ENCODE measurements at places on chromosomes 7 and 10.

GRCh38 chr7:144519925-144520324 lies 116.4 kb upstream of the NOBOX start:
- no peak for DNase-seq

DNA sequence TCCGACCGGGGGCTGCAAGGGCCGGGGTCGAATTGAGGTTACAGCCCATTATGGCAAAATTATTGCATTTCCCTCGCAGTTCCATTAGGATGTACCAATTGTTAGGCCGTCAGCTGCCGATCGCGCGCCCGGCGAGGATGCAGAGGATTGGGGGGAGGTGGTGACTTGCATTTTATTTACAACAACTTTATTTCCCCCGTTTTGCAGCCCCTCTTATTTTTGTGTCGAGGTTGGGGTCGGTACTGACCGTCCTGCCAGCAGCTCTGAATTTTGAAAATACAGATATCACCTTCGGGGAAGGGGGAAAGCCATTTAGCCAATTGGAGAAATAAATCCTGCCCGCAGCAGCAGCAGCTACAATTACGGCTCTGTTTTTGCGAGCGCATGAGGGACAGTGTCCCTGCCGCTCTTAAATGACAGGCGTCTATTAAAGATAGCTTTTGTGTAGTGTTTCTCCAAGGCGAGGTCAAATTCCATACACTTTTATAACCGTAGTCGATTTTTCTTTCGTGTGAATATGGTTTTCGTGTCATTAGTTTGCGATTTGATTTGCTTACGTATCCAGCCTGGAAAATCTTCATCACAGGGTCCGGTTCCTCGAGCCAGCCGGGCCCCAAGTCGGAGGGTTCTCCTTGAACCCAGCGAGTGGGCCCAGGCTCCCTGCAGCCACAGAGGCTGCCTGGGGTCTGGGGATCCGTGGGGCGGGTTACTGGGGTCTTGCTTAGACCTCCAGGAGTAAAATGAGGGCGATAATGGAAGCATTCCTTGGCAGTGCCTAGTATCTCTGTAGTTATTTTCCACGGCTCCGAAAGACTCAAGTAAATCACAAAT lies 684 bp upstream of the HOXA5 start:
- DNase-seq: no peak

GRCh38 chr10:73906524-73907447 lies 4.1 kb upstream of the PLAU start:
- peak; percentile 83 for DNase-seq

GRCh38 chr7:82441669-82442478 lies 1.7 kb downstream of the CACNA2D1 start:
- DNase-seq: no peak

DNA sequence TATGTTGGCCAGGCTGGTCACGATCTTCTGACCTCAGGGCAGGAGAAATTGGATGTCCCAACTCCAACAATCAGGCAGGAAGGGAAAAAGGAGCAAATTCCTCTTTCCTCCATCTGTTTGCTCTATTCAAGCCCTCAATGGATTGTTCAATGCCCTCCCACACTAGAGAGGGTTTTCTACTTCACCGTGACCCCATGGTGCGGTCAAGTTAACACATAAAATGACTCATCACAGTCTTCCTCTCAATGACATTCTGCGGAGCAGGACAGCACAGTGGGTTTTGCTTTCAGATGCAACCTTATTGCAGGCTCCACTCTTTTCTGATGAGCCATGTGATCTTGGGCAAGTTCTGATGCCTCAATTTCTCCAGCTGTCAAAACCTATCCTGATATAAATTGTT lies 364.9 kb downstream of the ANKRD30A start:
- no peak for DNase-seq

DNA sequence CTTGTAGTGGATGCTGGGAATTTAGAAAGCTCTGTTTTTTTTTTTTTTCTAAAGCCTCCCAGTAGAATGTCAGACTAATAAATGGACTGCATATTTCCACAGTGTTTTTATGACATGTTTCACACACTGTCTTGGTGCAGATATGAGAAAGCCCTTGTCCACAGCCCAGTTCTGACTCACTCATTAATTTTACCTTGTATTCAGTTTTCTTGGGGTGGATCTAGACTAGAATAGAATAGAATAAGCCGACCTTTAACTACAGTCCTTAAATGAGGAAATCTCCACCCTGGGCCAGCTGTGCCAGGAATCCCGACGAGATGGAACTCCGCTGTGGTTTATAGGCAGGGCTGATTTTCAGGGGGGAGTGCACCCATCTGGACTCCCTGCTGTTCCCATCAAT lies 274.7 kb downstream of the NRG3 start:
- no peak for DNase-seq

GRCh38 chr10:127034790-127035189 lies 129.6 kb downstream of the DOCK1 start:
- no peak for DNase-seq

GRCh38 chr7:14228341-14228740 lies 238.9 kb upstream of the ETV1 start:
- DNase-seq: no peak

DNA sequence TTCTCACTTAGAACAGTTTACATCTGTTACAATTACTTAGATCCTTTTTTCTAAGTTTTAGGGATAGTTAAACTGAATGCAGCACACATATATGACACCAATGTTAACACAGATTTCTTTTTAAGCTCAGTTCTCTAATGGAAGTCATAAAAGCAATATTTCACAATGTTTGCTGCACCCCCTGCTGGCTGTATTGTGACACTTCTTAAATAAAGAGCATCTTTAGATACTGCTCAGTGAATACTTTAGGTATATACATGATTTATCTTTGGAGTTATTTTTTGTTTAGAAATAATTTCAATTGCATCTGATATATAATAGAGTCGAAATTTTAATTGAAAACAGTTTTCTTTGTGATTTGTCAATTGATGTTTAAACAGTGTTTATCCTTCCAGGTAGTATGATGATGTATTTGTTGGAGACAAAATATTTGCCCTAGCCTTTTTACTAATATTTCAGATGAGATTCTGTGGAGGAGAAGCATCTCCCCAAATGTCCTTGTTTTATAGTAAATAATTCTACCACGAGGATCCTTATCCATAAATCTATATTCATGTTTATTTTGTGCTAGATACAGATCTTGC lies 174.4 kb downstream of the ST7 start:
- no peak for DNase-seq

GRCh38 chr7:109020251-109020650 lies 450.6 kb downstream of the DNAJB9 start:
- DNase-seq: no peak

- no peak for DNase-seq
Measured at GRCh38 chr7:143992670-143993069, 7.5 kb upstream of the OR6B1 start.

DNA sequence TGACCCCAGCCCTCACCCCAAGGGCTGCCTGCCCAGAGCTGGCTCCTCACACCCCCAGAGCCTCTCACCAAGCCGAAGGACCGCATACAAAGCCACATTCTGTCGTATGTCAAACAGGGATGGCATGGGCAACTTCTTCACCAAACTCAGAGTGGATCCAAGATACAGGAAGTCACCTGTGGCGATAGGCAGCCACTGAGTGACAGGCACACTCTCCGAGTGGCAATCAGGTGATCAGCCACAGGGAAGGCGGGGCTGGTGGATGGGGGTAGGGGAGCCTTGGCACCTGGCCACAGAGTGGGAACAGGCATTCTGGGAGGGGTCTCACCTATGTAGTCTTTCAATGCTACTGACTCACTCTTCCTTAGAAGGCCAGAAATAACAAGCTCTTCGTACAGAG lies 7.1 kb upstream of the ASB10 start:
- DNase-seq: no peak

- no peak for DNase-seq
Measured at GRCh38 chr10:123069246-123069986, 60.6 kb downstream of the ACADSB start.

DNA sequence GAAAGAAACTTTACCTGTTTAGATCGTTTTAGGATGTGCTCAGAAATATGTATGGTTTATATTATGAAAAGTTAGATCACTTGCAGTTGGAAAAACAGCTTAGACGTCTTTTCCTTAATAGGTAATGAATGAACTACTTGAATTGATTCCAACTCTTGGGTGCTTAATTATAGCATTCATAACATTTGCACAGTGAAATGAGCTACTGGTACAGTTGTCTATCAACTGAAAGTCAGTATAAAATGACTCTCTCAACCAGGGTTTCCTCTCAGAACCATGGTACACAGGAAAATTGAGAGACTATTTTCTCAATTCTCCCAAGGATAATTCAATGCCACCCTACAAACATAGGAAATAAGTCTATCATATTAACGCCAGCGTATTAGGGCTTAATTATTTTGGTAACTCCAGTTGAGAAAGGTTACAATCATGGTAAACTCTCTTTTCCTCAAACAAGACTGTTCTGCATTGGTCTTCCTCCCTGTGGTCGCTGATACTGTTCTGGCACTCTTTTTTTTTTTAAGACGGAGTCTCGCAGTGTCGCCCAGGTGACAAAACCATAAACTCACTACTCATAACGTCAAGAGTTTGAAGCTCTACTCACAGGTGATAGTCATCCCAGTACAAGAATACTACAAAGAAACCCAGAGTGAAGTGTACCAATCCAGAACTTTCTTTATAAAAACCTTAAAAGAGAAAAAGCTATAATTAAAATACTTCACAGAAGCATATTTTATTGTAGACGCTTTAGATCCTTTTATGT lies 2.0 kb downstream of the ANLN start:
- DNase-seq: no peak

DNA sequence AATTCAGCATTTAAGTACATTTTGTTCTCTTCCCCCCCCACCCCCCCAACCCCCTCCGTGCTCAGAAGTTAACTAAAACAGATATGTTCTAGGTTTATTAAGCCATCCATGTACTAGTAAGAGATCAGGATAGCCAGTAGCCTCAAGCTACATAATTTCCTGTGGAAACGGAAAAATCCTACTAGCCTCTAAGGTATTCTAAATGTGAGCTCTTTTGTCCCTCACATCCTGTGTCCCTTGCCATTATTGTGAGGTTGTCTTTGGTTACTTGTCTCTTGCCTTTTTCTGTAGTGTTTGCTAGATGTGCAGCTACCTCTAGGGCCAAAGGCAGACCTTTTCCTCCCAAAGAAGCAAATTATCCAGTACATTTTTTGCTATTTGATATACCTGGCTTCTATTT lies 92.1 kb downstream of the BTRC start:
- no peak for DNase-seq

- DNase-seq: no peak
Measured at GRCh38 chr10:113305871-113306270, 247.0 kb upstream of the HABP2 start.

DNA sequence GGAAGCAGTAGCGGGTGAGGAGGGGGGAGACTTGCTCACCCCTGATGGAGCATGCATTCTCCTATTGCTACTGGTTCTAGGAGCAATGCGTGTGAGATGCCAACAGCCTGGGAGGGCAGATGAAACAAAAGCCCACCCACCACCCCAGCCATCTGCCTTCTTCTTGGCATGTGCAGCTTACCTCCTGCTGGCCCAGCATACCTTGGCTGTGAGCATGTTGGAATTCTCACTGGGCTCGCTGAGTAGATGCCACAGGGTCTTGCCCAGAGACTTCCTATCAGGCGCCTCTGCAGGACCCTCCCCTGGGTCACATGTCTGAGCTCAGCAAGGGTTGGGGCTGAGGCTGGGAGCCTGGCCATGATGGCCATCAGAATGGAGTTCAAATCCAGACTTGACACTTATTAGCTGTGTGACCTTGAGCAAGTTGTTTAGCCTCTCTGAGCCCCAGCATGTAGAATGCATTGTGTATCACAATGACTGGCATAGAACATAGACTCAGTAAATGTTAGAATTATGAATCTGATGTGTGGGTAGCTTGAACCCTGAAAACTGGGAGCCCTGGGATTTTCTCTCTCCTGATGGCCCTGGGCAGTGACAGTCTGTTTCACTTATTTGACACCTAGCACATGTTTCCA lies 38.2 kb downstream of the CDH23 start:
- no peak for DNase-seq

- DNase-seq: no peak
Measured at GRCh38 chr7:29993140-29993539, 3.5 kb upstream of the SCRN1 start.

DNA sequence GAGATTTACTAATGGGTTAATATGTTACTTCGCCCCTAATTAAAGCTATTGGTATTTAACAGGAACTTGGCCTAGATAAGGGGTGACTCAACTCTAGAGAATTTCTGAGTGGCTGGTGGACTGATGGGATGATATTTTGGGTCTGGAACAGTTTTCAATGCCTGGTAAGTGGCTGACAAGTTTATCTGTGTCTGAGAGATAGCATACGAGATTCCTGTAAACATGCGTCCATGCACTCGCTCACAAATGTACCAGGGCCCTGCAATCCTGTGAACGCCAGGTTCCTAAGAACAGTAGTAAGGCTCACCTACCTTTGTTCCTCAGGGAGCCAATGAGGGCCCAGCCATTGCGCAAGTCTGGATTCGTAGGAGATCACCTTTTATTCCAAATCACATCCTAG lies 683.8 kb upstream of the ANKRD30A start:
- DNase-seq: no peak

DNA sequence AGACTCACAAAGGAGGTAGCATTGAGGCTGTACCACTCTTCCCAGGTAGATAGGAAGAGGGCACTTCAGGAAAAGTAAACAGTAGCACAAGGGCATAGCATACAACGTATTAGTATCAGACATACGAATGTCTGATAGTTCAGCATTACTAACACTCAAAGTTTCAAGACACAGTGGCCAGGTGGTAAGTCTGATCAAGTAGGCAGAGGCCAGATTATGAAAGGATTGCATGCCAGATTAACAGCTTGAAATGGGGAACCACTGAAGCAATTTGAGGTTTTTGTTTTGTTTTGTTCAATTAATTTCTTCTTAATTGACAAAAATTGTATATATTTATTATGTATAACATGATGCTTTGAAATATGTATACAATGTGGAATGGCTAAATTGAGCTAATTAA lies 45.7 kb upstream of the IL6 start:
- no peak for DNase-seq

GRCh38 chr7:50346545-50347497 lies 42.3 kb downstream of the IKZF1 start:
- DNase-seq: no peak

GRCh38 chr7:17405786-17406185 lies 107.3 kb downstream of the AHR start:
- DNase-seq: no peak

GRCh38 chr10:11667756-11668155 lies 56.3 kb upstream of the USP6NL start:
- no peak for DNase-seq

Measured in H1 (cell line).